Diencephalon (tissue), 1 donor: ENCODE measurements at places on chromosomes 16 and 17. TPM values are rescaled to one million over a fixed set of nuclear protein-coding genes. Genes with fewer than 3 reads are reported as not detected.

HS3ST3A1 gene
- total RNA-seq = not detected

RNF227 gene
- total RNA-seq = 8.1 TPM

CCL8 gene
- total RNA-seq = not detected

CD19 gene
- total RNA-seq = 0.23 TPM

NUDT7 gene
- total RNA-seq = 3.7 TPM

RABEP1 gene
- 122 TPM for total RNA-seq

CACNG4 gene
- 69.9 TPM for total RNA-seq
